H4 (cell line): ENCODE measurements at places on chromosomes 5 and 9. TPM values are rescaled to one million over a fixed set of nuclear protein-coding genes. Genes with fewer than 3 reads are reported as not detected.
A peak's percentile ranks its signal among the peaks of the same experiment; 100 is the strongest.

GBA2 gene
- 16.9 and 21.5 TPM in 2 replicates for total RNA-seq

COL27A1 gene
- total RNA-seq, result 1.3 and 2.4 TPM in 2 replicates

ENHO gene
- 1.9 and 2.3 TPM in 2 replicates for total RNA-seq

PCDHB4 gene
- 0.21 TPM in 1 of 2 replicates, not detected in the other for total RNA-seq

TXNDC8 gene
- not detected in 2 replicates for total RNA-seq

C1QTNF2 gene
- 2.2 and 2.6 TPM in 2 replicates for total RNA-seq

CARD6 gene
- total RNA-seq, result 7.2 and 8.3 TPM in 2 replicates

PCSK1 gene
- not detected in 2 replicates for total RNA-seq

RNF183 gene
- not detected in 2 replicates for total RNA-seq

CDH9 gene
- not detected in 2 replicates for total RNA-seq

CKS2 gene
- total RNA-seq, result 581 and 614 TPM in 2 replicates

GBGT1 gene
- total RNA-seq, result not detected in 2 replicates

PCDHA9 gene
- 0.08 TPM in 1 of 2 replicates, not detected in the other for total RNA-seq

MEIKIN gene
- total RNA-seq, result not detected in 2 replicates

LHFPL2 gene
- 22.2 and 24.6 TPM in 2 replicates for total RNA-seq

DNA sequence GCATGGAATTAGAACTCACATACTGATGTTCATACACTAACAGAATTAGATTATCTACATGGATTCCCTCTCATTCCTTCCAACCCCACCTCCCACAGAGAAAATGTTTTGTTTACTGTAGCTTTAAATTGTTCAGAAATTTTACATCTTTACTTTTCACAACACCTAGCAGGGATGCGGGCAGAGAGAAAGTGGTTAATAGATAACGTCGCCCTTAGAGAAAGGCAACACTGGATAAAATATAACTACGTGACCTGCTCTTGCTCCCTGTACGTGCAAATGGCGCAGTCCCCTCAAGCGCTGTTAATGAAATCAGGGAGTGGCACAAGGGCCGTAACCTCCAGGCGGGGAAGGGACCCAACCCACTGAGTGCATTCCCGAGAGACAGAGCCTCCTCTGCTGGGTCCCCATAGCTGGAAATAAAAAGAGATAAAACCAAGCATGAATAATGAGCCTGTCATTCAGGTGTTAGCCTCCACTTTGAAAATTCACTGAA, 125.3 kb upstream of the DAPK1 start:
- DNase-seq, result no peak

DNA sequence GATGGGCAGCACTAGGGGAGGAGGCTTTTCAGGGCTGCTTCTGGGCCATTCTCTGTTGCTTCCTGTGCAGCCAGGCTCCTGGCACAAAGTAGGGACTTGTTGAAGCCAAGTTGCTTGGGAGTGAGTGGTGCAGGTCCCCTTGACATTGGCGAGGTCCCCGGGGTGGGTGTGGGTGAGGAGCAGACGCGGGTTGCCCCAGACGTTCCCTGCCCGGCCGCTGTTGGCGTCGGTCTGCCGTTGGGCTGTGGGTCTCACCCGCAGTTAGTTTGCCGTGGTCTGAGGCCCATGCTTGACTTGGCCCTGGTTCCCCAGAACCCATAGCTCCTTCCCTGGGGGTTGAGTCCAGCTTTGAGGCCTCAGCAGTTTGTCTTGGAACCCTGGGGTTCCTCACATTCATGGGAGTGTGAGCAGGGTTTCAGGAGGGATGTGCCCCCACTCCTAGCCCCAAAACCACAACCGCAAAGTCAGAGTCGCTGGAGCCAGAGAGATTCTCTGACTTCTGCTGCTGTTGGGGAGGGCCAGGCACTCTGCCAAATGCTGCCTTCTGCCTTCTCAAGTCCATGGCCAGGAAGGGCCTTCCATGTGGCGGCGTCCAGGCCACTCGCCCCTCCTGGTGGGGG, 77.5 kb downstream of the RXRA start:
- DNase-seq, result peak; percentile 96

- no peak for DNase-seq
These were observed 17.1 kb upstream of the SYNPO start for GRCh38 chr5:150623152-150623877.

- DNase-seq, result no peak
These were observed 721 bp downstream of the GRIA1 start for GRCh38 chr5:153491038-153491744.

DNA sequence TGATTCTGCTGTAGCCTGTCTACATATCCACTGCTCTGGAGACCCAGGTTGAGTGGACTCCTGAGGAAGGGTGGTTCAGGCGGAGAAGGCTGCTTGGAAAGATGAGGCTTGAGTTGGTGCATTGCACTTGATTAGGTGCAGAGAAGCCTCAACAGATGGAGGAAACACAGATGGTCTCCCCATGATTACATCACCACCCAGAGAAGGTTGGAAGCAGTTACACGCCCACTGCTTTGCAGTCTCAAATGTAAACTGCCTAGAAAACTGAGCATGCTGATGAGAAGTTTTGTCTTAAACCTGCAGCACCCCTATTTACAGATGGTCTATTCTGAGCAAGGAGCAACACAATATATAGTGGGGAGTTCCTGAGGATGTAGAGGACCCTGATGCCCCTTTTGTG, 266.6 kb downstream of the PIK3R1 start:
- DNase-seq, result no peak

GRCh38 chr5:125455041-125455440, 708.6 kb upstream of the ZNF608 start:
- DNase-seq, result no peak

- no peak for DNase-seq
These were observed 351.3 kb downstream of the ADGRV1 start for GRCh38 chr5:90909940-90910339.

DNA sequence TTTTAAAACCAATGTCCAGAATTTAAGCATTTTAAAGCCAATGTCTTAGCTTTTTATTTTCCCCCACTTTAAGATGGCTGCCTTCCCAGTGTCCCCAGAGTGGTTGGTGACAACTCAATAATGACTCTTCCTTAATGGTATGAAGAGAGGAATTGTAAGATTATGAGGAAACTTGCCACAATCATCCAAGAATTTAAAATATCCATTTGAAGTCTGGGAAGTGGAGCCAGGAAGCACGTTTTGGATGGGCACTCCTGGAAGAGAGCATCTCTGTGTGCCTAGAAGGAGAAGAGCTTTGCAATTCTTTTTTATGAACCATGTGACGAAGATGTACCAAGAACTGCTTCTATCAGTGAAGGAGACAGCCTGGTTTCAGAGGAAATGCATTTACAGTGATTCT, 11.3 kb upstream of the IGFBPL1 start:
- DNase-seq, result no peak

GRCh38 chr5:174281089-174281760, 235.7 kb downstream of the NSG2 start:
- no peak for DNase-seq

DNA sequence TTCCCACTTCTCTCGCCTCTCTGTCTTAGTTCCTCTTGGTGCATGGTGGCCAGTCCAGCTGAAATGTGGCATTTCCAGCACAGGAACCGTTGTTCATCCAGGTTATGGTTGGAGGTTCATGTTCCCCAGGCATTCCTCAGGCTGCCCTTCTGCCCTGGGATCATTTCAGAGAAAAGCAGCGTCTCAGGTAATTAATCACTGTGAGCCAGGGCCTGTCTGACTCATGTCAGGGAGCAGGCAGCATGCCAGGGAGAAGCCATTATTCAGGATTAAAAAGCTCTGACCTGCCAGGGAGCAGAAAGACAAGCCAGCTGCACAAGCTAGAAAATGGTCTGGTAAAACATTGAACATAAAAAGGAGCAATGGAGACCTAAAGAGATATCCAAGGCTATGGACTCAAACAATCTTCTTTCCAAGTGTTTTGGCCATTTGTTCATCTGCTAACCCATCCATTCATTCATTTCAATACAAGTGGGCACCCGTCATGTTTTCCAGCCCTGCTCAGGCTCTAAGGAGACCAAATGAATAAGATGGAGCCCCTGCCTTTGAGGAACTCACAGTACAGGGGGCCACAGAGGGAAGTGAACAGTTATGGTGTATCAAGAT, 241.4 kb downstream of the DRD1 start:
- peak; percentile 19 for DNase-seq

- no peak for DNase-seq
These were observed 85.2 kb upstream of the CLINT1 start for GRCh38 chr5:157944077-157944633.

- no peak for DNase-seq
These were observed 1.7 kb downstream of the ENDOG start for GRCh38 chr9:128819716-128820664.

DNA sequence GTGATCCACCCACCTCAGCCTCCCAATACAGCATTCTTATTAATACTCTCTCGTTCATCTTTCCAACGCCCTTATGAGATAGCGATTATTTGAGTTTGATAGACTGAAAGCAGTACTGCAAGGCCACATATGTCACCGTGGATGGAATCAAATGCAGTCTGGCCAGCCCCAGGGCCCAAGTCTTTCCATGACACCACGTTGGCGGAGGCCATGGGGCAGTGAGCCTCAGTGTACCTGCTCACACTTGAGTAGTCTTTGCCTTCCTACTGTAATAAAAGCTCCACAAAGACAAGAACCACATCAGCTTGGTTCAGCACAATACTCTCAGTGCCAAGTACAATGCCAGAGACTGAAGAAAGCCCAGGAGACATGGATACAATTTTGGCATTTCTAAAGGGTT, 88.5 kb downstream of the TTLL11 start:
- no peak for DNase-seq

GRCh38 chr9:89480825-89481537, 16.9 kb downstream of the SEMA4D start:
- no peak for DNase-seq

GRCh38 chr9:5393497-5393896, 44.2 kb downstream of the PLGRKT start:
- no peak for DNase-seq

- DNase-seq, result no peak
These were observed 124.4 kb downstream of the RFK start for GRCh38 chr9:76269789-76270188.

DNA sequence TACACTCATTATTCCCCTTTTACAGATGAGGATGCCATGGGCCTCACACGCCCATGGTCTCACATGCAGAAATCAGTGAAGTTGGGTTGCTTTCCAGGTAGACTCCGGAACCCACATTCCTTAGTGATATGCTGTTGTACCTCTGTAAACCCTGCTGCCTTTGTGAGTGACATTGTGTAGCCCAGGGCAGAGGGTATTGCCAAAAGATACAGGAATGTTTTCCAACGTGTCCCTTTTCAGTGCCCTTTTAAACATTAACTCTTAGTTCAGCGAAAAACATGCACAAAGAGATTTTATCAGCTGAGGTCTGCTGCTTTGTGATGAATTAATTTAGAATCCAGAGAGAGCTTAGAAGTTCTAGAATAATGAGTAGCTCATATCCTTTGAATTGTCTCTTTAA, 38.3 kb upstream of the TRMT10B start:
- no peak for DNase-seq

DNA sequence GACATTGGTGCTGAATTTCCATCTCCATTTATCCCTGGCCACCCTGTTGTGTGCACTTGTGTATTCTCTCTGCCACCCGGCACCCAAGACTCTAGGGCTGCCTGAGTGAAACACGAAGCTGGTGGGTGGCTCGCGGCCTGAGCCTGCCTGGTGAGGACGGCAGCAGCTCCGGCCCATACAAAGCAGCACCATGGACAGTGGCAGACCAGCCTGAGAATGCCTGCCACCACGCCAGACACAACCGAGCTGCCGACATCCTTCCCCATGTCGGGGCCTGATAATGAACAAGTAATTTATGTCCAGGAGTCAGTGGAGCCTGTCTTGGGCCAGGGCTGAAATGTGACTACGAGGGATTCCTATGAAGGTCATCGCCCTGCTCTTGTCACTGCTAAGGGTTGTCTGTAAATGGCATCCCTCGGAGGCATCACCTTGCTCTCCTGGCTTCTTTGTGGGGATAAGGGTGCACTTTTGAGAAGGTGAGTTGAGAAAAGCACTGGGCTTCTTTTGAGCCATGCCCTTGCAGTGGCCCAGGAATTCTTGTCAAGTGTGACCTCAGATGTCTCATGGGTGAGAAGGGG, 175.7 kb downstream of the MELK start:
- DNase-seq, result peak; percentile 43

DNA sequence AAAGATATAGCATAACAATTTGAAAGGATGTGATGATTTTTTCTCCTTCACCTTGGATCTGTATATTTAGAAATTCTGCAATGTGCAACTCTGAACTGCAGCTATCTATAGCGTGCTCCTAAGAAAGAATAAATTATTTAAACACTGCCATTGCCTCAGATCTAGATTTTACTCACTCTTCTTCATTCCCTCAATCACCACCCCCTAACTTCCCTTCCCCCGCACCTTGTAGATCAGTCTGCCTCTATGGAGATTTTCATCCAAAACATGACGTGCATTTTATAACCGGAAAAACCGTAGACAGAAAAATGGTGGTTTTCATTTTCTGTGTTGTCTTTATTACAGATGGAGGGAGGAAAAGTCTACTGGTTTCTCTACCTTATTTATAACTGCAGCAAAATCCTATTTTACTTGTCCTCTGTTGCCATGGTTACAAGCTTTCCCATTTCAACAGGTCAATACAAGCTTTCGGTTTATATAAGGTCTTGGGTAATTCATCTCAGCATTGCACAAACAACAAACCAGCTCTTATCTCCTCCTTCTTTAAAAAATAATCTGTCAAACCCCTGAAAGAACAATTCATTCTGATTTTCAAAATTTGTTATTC, 480.0 kb downstream of the TAF11L14 start:
- no peak for DNase-seq

GRCh38 chr9:111148052-111149017, 110.1 kb upstream of the LPAR1 start:
- DNase-seq, result no peak

DNA sequence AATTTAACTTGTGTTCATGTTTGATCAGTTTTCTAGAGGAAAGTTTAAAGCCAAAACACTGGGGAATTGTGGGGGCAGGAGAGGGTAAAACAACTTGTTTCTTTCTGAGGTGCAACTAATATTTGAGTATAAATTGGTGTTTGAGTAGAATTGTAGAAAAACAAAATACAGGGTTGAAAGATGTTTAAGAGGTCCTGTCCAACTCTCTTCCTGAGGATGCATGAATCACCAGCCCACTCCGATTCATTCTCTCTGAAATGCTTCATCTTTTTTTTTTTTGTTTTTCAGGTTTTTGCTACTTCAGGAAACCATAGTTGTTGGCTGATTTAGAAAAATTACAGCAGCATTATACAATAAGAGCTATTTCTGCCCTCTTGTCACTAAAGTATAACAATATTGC, 42.4 kb upstream of the TMC1 start:
- no peak for DNase-seq

DNA sequence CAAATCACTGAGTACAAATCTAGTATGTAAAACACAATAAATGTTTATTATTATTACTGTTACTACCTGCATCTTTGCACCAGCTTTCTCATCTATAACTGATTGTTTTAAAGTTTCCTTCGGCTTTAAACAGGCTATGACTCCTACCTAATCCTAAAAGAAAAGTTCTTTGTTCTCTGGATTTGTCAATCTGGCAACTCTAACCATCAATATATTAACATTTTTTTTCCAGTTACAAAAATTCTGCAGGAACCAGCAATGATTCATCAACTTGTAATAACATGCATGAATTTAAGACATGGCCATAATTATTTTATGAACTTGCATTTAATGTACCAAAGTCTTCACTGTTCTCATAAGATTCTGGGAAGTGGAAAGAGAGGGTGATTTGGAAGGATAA, 228.5 kb downstream of the PIK3R1 start:
- no peak for DNase-seq
